Stimulated activated CD4-positive, alpha-beta T cell treated with anti-CD3 and anti-CD28 coated beads, Interleukin-2, amount 100 ng/mL, for 4 hours (primary cell): ENCODE measurements at places on chromosomes 16 and 17.

- no peak for DNase-seq
Measured at GRCh38 chr16:59144326-59144725, 410.2 kb upstream of the GOT2 start.

- no peak for DNase-seq
Measured at GRCh38 chr17:17119106-17119505, 76.8 kb downstream of the MPRIP start.

DNA sequence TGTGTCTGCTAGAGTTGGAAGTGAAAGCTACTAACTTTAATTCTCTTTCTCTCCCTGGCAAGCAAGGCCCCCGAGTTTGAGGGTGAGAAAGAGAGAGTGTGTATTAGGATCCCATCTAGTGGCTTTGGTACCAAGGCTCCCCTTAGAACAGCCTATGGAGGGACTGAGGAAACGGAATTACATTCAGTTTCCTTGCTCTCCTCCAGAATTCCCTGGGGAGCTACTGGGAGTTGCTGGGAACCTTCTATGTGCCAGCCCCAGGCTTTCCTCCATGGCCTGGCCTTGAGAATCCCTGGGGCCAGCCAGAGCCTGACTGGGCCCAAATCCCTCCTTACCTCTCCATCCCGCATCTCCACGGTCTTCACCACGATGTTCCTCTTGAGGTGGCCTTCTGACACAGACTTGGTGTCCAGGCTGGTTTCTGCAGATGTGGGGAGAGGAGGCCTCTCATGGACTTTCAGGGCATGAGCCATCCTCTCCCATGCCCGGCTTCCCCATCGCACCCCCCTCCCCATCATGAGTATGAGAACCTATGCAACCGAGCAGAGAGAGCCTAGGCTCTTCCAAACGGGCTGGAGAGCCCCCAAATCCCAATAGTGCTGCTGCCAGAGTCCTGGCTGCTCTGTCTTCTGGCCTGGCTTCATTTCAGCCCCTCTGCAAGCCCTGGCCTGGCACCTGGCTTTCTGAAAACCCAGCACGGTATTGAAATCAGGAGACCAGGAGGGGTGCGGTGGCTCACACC lies 7.4 kb downstream of the GFAP start:
- no peak for DNase-seq

GRCh38 chr16:89006036-89006752 lies 29.2 kb upstream of the CBFA2T3 start:
- no peak for DNase-seq

DNA sequence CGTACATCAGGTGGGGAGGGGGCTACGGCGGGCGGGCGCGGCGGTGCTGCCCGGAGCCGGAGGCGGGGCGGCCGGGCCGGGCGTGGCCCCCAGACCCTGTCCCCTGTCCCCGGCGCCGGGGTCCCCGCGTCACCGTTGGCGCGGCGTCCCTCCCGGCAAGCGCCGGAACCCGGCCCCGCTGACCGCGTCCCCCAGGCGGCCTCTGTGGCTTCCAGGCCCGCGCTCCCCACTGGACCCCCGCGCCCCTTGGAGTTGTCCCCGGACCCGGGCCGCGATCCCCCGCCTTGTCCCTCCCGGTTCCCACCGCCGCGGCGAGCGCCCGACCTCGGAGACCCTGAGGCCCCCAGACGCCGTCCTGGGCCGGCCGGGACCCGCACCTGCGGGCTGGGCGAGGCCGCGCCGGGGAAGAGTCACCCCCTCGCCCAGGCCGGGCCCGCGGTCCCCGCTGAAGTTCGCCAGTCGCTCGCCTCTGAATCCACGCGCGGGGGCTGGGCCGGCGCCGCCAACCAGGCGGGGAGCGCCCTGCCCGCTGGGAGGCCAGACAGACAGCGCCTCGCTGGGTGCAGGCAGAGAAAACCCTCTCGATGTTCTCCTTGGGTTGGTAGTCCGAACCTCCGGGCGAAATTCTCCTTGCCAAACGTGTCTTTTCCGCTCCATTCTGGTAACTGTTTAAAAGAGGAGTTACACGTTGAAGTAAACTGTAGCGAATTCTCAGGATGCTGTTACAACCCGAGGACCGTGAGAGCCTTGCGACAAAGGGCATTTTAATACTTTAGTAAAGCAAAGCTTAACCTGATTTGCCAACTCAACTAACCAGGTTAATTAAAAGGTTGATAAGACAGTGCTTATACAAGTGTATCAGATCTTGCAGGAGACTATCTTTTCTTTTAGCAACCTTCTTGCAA lies 761 bp downstream of the GAN start:
- peak; percentile 28 for DNase-seq

GRCh38 chr16:59048876-59049275 lies 314.8 kb upstream of the GOT2 start:
- no peak for DNase-seq

DNA sequence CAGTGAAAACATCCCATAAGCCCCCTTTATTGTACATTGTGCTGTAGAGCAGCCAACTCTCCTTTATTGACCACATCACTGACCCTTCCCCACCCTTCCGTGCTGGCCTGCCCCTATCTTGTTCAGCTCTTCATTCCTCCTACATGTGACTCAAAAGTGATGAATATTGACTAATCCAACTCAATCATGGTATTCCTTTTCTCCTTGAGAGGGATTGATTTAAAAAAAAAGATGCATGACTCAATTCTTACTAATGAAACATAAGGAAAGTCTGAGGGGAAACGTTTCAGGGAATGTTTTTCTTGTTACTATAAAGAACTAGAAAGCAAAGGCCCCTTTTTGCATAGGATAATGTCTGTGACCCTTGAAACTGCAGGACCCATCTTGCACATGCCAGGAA lies 125.2 kb upstream of the SOX9 start:
- DNase-seq: no peak

DNA sequence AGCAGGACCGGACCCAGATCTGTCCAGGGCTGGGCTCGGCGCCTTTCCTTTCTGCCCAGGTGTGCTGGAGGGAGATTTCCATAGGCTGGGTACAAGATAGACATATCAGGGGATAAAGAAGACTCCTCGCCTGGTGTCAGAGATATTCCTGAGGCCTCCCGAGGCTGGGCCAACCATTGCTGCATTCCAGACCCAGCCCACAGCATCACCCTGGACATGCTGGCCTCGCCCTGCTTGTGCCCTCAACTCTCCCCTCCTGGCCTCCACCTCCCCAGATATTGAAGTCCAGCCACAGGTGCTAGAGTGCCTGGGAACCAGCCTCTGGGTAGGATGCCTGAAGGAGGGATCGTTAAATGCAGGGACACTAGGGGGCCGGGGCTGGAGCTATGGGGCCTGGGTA lies 2.1 kb downstream of the CD300LG start:
- DNase-seq: no peak

DNA sequence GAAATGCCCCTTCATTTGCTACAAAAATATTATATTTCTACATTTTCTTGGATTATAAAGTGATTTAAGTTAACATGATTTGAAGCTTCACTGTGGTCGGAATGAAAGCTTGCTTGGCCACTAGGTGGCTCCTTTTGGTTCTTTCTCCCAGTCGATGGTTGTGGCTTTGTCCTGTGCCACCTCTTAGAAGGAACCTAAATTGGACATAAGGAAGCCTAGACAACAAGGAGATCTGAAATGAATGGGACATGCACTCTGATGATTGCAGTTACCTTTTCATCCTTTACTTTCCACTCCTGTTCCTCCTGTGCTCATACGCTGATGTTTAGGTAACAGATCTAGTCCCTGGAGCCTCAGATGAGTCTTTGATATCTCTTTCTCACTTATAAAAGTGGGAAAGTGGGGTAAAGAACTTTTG lies 39.2 kb downstream of the FTO start:
- DNase-seq: no peak

DNA sequence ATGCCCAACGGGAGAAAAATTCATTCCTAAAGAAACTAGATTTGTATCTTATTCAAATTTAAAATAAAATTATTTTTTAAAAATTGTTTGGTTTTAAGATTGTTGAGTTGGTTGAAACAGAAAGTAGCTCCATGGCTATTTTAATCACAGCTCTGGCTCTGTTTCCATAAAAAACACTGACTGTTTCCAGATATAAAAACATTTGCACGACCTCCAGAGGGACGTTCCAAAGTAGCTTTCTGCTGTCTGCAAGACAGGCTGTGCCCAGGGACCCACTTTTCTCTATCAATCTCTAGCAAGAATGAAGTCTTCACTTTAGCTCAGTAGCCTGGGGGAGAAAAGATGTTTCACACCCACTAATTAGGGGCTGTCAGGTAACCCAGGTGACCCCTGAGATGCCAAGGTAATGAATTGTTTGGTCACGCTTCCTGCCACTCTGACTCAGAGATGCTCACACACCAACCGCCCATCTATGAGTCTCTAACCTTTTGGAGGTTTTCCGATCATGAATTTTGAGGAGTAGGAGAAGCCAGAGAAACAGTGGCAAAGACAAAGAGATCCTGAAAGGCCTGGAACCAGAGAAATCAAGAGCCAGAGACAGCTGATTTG lies 220.1 kb upstream of the SOX9 start:
- DNase-seq: no peak

- DNase-seq: no peak
Measured at GRCh38 chr16:58426966-58427365, 34.7 kb downstream of the GINS3 start.

GRCh38 chr16:87288753-87289362 lies 28.3 kb downstream of the C16orf95 start:
- no peak for DNase-seq

- DNase-seq: no peak
Measured at GRCh38 chr17:66481271-66481670, 178.9 kb downstream of the PRKCA start.

GRCh38 chr17:31452101-31452500 lies 60.6 kb downstream of the RAB11FIP4 start:
- DNase-seq: no peak

- no peak for DNase-seq
Measured at GRCh38 chr16:79715061-79715460, 114.5 kb upstream of the MAF start.

- no peak for DNase-seq
Measured at GRCh38 chr17:27930000-27930399, 36.8 kb upstream of the LYRM9 start.

GRCh38 chr16:83994703-83995102 lies 26.7 kb downstream of the NECAB2 start:
- DNase-seq: no peak

DNA sequence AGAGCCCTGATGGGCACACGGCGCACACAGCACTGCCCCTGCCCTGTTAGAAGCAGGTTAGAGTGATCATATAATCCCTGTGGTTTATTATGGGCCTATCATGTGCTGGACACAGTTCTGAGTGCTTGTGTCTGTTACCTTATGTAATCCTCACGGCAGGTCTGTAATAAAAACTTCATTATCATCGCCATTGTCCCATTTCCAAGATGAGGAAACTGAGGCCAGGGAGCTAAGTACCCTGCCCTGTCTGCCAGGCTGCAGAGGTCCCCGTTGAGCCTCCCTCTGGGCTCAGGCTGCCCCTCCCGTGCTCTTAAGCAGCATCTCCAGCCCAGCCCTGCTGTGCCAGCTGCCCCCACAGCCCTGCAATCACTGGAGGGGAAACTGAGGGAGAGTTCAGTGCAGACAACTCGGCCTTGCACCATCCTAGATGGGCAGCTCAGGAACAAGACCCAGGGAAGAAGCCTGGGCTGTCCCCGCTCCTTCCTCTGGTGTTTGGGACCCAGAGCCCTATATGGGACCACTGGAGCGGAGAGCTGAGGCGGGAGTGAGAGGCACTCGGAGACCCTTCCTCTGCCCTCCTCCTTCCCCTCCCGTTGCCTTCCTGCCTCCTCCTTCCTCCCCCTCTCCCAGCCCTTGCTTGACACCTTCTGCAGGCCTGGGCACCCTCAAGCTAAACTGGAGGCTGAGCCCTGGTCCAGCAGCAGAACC lies 42.0 kb downstream of the WNT3 start:
- no peak for DNase-seq

DNA sequence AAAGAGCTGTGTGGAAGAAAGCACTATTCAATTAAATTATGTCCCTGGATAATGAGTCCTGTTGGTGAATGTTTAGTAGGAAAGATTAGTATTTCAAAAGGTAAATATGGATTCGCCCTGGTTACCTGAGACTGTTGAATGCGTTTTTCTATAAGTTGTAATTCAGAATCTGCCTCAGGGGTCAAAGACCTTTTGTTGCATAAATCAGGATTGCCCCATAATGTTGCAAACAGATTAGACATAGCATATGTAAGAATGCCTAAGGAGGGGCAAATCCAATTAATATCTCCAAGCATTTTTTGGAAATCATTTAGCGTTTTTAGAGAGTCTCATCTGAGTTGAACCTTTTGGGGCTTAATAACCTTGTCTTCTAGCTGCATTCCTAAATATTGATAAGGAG lies 70.1 kb upstream of the ARL4D start:
- DNase-seq: no peak

GRCh38 chr17:82300707-82301270 lies 16.6 kb downstream of the CD7 start:
- DNase-seq: no peak

DNA sequence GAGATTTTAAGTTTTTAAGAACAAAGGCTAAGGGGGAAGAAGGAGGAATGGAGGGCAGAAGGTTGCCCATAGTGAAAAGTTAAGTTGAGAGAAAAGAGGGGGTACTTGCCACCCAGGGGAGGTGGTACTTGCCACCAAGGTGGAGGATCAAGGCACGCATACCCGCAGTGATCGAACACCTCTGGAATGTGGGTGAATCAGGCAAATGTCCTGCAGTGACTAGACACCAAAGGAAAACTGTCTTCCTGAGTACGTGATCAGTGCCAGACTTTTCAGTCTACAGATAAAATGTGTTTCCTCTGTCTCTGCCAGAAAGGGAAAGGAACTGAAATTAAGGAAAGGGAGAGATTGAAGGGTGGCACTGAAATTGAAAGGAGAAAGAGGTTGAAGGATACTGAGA lies 2285.3 kb downstream of the TP53TG3F start:
- no peak for DNase-seq

- DNase-seq: no peak
Measured at GRCh38 chr16:56348168-56349085, 76.9 kb downstream of the AMFR start.

DNA sequence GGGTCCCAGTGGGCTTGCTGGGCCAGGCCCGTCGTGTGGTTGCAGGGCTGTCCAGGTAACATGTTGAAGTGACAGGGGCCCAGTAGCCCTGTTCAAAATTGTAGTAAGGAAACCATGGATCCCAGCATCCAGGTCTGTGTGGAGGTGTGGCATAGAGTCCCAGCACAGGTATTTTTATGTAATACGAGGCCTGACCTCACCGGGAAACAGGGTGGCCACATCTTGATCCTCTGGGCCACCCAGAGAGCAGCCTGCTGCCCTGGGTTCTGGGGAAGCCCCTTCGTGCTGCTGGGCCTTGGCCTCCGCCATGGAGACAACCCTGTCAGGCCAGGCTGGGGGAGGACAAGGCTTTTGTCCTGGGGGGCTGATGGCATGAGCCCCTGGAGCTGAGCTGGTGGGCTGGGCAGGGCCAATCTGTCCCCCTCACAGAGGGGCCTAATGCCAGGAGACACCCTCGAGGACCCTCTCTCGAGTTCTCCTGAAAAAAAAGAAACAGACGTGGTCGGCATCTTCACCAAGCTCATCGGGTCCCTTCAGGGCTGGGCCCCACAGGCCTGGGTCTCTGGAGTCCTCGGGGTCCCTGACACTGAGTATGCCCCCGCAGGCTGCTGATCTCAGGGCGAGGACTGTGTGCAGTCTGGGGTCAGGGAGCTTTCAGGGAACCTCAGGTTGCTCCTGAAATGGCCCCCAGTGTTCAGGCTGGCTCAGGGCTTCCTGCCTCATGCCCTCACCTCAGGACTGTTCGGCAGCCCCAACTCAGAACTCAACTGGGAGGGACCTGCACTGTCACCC lies 47.8 kb downstream of the TNFRSF13B start:
- no peak for DNase-seq

GRCh38 chr16:89315791-89316581 lies 98.5 kb downstream of the ZNF778 start:
- peak; percentile 65 for DNase-seq
